M059J (cell line): ENCODE measurements at places on chromosomes 1 and 21. TPM values are rescaled to one million over a fixed set of nuclear protein-coding genes. Genes with fewer than 3 reads are reported as not detected.
A peak's percentile ranks its signal among the peaks of the same experiment; 100 is the strongest.

S100A5 gene
- not detected in 2 replicates for total RNA-seq

OR2L3 gene
- not detected in 2 replicates for total RNA-seq

FMO2 gene
- total RNA-seq, result not detected in 2 replicates

TMEM51 gene
- 18.7 and 22.2 TPM in 2 replicates for total RNA-seq

GRCh38 chr1:203340112-203340790, 10.7 kb downstream of the FMOD start:
- DNase-seq, result peak; percentile 79

IGSF9 gene
- 0.25 and 0.32 TPM in 2 replicates for total RNA-seq

DNA sequence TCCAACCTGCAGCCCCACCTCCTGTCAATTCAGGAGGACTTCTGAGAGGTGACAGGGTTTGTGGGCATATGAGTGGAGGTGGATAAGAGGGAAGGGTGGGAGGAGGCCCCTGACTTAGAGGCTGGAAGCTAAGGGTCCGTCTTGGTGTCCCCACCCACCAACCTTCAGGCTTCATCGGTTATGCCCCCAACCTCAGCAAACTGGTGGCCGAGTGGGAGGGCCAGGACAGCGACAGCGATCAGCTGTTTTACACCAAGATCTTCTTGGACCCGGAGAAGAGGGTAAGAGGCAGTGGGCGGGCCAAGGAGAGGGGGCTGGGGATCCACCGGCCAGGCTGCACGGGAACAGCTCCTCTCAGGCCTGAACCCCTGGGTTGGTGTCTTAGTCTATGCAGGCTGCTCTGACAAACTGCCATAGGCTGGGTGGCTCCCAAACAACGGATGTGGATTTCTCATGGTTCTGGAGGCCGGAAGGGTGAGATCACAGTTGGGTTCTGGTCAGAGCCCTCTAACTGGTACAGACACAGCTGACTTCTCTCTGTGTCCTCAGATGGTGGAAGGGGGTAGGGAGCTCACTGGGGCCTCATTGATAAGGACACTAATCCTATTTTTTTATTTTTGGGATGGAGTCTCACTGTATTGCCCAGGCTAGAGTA, 18.1 kb downstream of the PLOD1 start:
- no peak for DNase-seq

SELP gene
- not detected in 2 replicates for total RNA-seq

- no peak for DNase-seq
Measured at GRCh38 chr1:42173961-42174735, 9.6 kb upstream of the GUCA2A start.

- peak; percentile 71 for DNase-seq
Measured at GRCh38 chr1:155226910-155227260, 18.4 kb downstream of the MTX1 start.

GRCh38 chr21:44896561-44897286, 23.2 kb upstream of the PTTG1IP start:
- no peak for DNase-seq

DNA sequence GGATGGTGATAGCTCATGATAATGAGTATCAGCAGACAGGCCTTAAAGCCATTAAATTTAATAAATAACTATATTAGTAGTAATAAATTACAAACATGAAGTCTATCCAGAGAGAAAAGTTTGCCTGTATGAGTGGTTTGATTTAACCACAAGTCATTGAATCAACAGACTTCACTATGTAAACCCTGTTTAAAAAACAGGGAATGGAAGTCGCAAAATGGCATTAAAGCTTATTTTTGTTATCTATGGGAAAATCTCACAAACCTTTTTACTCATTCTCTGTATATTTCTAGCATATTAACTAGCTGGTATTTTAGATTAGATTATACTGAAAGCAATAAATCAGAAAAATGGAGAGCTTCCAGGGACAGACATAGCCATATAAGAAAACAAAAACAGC, 45.3 kb downstream of the SASS6 start:
- no peak for DNase-seq

CDC7 gene
- total RNA-seq, result 14.7 and 26.0 TPM in 2 replicates

DNA sequence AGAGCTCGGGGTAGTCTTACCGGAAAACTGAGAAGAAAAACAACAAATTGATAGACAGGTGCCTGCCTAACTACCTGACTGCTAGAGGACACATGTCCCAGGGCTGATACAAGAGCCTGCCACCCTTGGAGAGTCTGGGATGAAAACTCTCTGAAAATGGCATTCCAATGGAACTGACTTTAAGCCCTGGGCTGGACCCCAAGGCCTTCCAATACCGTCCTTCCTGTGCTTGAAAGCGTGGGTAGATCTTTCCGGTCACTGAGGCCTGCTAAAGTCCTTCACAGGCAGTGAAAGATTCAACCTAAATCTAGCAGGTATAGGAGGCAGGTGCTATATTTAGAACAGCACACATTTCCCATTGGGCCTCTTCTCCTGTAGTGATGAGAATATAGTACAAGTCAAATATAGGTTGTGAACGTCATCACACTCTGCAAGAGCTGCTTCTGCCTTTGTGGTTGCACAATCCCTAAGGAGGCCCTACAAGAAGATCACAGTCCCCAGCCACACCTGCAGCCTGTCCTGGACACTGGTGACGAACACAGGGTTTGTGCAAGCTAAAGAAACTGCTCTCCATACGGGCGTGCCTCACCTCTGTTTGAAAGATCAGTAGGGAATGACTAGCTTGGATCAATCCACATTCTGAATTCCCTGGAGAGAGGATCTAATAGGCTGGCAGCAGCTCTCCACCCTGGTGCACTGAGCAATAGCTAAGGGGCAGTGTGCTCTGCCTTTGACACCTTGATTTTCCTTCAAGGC, 876 bp upstream of the CHML start:
- DNase-seq, result peak; percentile 11

DNA sequence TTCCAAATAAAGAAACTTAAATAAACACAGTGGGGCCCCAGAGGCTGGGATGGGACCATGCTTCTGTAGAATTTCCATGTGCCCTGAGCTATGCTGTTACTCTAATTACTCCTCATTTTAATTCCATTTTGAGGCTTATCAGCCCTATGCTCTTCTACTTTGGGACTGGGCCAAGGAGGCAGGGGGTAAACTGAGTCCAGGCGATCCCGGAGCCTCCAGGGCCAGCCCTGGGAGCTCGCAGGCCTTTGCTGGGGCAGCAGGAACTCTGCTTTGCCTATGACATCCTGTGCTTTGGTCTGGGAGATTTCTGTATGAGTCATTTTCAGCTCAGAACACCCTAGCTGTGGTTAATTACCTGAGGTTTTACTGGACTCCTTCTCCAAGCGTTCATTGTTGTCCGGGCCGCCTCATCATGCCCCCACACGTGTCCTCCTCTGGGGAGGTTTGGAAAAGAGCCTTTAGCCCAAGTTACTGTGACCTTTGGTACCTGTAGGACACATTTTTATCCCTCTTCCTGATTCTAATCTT, 95.7 kb downstream of the RHOU start:
- peak; percentile 83 for DNase-seq

KCNH1 gene
- 2.8 and 3.2 TPM in 2 replicates for total RNA-seq

BRINP3 gene
- total RNA-seq, result 0.02 TPM in 1 of 2 replicates, not detected in the other

TARDBP gene
- 70.2 and 106 TPM in 2 replicates for total RNA-seq

- DNase-seq, result no peak
Measured at GRCh38 chr1:20684050-20684620, 23.0 kb upstream of the DDOST start.

TPTE gene
- total RNA-seq, result not detected in 2 replicates

DNA sequence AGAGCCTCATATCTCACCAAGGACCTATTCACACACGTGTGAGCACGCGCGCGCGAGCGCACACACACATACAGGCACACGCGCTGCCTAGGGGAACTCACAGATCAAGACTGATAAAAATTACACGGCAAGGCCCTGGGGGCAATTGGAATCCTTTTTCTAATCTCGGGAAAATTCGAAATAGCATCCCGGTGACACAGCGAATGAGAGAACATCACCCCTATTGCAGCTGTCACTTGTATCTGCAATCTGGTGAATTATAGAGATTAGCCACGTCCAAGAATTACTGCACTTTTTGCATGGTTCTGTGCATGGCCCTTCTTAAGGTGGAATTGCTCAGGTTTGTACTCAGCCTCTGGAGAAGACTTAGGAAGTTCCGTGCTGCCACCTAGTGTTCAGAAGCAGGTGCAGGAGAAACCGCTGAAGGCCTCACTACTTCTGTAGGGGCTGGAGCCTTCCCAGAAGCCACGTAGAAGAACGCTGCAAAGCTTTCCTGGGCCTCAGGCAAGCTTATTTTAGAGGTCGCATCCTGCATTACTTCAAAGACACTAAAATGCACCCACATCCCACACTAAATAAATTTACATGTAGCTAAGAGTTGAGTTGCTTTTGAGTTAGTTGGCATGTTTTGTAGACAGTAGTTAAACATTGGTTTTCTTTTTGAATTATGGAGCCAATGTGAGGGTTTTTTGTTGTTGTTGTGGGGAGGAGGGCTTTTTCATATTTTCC, 229.2 kb upstream of the CAMK1G start:
- DNase-seq, result peak; percentile 92

DNA sequence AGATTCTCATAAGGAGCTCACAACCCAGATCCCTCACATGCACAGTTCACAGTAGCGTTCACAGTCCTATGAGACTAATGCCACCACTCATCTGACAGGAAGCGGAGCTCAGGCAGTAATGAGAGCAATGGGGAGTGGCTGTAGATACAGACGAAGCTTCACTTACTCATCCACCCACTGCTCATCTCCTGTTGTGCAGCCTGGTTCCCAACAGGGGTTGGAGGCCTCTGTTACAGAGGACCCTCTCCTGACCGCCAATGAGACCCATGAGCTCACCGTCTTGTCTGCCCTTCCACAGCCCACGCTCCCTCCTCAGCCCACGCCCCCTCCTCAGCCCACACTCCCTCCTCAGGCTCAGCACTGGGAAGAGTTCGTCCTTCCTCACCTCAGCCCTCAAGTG, 39.6 kb downstream of the RSPH1 start:
- peak; percentile 20 for DNase-seq

DNA sequence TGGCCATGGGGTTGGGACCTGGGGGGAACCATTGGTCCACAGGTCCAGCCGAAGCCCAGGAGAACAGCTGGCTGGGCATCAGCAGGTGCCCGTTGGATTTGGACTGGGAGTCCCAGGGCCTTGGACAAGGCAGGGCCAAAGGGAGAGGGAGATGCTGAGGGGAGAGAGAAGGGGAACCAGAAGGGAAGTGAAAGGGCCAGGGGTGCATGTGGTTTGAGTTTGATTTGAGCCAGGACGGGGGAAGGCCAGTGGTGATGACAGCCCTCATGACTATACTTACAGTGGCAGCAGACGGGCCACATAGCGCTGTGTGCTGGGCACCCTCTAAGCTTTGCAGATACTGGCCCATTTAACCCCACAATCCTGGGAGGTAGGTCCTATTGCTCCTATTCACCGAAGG, 18.8 kb downstream of the AGRN start:
- DNase-seq, result no peak

DNA sequence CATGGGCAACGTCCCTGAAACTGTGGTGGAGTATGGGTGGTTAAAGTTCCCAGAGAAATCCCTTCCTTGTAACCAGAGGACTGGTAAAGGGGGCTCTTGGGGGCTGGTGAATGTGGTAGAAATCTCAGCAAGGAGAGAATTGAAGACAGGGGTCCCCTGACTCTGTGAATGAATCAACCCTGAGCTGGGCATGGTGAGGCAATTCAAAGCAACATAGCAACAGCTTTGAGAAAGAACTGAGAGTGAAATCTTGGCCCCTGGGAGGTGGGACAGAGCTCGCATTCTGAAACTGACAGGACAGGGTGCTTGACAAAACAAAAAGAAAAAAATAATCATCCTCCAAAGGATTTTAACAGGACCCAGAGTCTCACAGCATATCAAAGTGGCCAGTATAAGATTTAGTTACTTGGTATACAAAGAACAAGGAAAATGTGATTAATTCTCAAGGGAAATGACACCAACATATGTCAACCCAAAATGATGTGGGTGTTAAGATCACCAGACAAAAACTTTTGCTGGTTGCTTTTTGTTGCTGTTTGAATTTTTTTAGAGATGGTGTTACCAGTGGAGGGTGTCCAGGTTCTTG, 11.7 kb upstream of the SUMO3 start:
- no peak for DNase-seq

GRCh38 chr1:4308806-4309205, 345.6 kb upstream of the AJAP1 start:
- no peak for DNase-seq

CYP4A11 gene
- not detected in 2 replicates for total RNA-seq

DNA sequence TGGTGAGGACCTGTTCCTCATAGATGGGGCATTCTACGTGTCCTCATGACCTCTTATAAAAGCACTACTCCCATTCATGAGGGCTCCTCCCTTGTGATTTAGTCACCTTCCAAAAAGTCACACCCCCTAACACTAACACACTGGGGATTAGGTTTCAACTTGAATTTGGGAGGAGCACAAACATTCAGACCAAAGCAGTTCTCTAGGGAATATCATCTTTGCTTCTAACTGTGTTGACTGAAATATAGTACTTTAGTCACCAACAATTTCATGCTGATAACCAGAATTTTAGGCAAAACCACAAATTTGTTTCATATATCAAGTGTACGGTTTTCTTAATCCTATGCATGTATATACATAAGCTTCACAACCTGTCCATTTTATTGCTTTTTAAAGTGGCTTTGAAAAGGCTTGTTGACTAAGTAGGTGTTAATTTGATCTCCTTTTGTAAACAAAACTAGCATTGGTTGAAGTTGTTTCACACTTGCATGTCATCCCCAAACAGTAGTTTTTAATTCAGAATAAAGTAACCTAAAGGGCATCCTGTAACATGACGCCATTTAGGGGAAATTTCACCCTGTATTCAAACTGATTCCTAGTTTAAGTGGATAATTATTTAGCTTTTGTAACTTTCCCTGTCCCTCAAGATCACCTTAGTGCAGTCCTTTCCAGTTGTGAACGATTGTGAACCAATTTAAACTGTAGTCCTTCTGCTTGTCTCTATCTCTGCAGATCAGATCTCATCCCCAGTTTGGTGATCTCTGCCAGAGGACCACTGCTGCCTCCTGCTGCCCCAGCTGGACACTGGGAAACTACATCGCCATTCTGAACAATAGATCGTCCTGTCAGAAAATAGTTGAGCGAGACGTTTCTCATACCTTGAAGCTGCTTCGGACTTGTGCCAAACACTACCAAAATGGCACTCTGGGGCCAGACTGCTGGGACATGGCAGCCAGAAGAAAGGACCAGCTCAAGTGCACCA, 141.1 kb downstream of the TLR5 start:
- DNase-seq, result no peak

FAAH gene
- total RNA-seq, result 0.05 and 0.69 TPM in 2 replicates

DNA sequence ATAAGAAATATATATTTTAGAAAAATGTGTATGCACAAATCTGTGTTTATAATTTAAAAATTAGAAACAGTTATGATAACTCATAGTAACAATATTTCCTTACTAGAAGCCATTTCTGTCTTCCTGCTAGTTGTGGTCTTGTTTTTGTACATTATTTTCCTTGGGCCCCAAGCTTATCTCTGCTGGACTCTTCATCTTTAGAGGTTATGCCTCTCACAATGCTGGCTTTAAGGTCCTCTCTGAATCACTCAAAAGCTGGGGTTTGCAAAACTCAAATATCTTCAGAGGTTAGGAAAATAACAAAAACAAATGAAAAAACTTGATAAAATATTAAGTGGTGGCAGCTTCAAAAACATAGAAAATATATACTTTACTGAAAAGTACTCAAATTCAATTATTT, 133.8 kb downstream of the PTPRC start:
- DNase-seq, result no peak

DNA sequence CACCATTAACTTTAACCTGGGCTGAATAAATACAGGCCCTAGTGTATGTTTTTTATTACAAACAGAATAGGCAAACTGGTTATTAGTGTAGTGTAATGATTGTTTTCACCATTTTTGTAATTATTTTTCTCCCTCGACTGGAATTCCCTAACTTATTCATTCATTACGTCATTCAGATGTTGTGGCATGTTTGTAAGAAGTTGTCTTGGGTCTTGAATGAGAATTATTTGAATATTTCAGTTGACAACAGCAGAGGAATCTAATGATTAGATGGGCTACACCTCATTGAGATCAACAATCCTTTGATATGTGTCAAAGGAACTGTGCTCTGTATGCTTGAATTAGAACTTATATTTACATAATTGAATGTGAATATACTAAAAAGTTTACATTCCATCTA, 12.8 kb downstream of the XCL1 start:
- DNase-seq, result no peak
